ENCODE measurements at places on chromosomes 3 and 15.

DNA sequence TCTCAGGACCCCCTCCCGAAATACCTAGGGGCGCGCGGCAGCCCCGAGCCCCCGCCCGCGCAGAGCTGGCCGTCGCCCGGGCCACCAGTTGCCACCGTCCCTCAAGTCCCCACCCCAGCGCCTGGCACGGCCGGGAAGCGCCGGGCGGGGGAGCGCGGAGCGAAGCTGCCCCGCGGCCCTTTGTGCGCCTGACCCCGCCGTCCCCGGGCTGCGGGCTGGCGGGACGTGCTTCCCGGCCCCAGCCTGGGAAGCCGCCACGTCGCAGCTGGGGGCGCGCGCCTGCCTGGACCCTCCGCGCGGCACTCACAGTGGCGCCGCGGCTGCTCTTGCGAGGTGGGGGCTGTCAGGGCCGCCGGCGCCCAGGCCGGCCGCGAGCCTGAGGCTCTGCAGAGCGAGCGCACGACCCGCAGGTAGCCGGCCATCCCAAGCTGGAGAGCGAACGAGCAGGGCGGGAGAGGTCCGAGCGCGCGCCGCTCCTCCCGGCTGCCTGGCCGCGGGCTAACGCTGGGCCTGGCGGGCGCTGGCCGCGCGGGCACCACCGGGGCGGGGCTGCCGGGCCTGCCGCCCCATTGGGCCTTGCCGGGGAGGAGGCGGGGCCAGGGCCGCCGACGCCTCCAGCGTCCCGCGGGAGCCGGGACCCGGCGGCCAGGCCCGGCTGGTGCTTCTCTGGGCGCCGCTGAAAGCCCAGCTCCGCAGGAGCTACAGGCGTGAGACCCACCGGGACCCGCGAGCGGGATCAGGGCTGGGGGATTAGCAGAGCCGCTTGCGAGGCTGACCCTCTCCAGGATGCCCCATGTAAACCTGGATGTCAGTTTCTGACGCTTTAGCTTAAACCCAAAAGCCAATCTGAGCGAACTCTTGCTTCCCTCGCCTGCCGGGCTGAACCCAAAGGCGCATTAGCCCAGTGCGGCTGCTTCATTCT is at the start of gene IDH2:
TSS of gene IDH2 (minus strand) at position 500 of the 922 bp plus-strand sequence. CDS start at position 422, 78 bp downstream.
- DNase-seq, result peak; percentile 65

DNA sequence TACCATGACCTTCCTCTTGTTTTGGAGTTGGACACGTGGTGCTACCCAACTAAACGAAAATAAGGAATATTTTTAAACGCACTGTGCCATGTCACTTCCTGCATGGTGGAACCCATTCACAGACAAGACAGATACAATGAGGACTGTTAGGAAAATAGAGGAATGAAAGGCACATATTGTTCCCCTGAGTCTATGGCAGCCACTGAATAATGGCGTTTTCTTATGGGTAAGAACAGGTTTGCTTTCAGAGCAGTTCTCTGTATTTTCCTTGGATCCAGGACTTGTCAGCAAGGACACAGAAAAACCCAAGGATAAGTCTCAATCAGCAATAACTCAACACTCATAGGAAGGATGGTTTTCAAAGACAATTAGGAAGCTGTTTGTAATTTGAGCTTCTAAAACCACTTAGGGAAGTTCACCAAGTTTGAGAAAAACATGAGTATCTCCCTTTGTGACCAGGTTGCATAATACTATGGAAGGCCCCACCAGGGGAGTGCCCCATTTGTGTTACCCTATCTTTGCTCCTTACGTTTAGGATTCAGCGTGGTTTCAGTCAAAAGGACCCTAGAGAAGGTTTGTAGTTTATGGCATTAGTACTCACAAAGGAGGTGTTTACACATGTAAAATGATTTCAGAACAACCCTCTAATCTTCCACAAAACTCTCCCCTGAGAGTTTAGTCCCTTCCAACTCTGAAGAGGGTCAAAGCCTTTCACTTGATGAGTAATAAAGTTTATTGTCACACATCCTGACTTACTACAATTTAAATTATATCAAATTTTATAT is 487.2 kb upstream of the ATP11B start:
- DNase-seq, result no peak

DNA sequence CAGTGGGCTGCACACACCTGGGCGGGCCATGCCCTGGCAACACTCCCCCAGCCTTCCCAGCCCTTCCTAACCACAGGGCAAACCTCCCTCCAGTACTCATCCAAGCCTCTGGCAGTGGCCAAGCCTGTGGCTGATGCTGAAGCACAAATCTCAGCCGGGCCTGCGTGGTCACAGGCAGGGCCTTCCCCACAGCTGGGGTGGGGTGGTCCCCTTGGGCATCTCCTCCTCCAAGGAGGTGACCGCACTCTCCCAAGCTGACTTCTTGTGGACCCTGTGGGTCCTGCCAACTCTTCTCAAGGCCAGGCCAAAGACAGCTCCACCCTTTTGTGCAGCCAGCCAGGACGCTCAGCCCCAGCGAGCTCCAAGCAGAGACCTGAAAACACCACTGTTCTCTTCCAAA is 21.4 kb downstream of the GRAMD2A start:
- DNase-seq, result no peak

- DNase-seq, result no peak
These were observed 8.8 kb upstream of the CPOX start for GRCh38 chr3:98602078-98602678.

GRCh38 chr15:77369168-77369567 is 50.7 kb downstream of the PEAK1 start:
- DNase-seq, result no peak

DNA sequence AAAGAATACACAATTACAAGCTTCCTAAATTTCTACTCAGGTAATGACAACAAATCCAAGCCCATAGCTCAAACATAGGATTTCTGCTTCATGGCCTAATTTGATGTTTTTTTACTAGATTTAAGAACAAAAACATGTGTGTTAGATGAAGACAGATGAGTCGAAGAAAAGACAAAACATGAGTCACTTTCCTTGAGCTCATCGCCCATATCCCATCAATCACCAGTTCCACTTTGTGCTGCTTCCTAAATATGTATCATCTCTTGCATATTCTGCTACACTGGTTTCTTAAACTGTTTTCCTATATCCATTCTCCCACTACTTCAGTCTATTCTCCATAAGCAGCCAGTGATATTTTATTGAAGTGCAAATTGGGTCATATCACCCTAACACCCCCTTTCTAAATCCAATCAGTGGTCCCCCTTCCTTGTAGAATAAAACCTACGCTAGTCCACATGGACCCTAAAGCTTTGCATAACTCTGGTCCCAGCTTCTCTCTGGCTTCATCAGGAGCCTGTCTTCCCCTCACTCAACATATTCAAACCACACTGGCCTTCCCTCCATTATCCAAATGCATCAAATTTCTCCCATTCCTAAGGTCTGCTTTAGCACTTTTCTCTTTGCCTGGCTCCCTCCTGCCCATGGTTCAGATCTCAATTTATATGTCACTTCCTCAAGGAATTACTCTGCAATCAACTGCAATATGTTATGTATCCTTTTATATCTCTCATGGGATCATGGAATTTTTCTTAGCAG is 1033.9 kb downstream of the FHIT start:
- DNase-seq, result no peak

GRCh38 chr3:134650431-134651346 is at the start of gene KY:
Gene KY, minus strand, starts transcription at chr3:134651022. Its CDS starts 62 bp downstream, at chr3:134650960.
- no peak for DNase-seq

GRCh38 chr15:75313116-75313845 is 22.6 kb upstream of the COMMD4 start:
- DNase-seq, result no peak

GRCh38 chr3:45841420-45841756 is 531 bp downstream of the LZTFL1 start:
- peak; percentile 1 for DNase-seq

DNA sequence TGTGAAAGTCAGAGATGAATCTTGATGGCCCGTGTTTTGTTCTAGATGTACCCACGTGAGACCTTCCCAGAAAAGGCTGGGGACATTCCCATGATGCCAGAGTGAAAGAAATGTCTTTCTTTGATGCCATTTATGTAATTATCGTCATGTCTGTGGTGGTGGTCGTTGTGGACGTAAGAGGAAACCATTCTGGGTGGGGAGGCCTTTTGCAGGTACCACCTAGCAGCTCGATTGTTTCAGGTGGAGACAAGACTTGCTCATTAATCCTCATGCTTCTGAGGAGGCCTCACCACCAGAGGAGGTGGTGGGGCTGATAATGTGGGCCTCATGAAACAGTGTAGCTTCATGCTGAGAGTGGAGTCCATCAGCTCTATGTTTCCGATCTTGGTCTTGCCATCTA is 58.1 kb upstream of the USP3 start:
- no peak for DNase-seq

- DNase-seq, result no peak
These were observed 960 bp downstream of the THBS1 start for GRCh38 chr15:39581793-39582285.

DNA sequence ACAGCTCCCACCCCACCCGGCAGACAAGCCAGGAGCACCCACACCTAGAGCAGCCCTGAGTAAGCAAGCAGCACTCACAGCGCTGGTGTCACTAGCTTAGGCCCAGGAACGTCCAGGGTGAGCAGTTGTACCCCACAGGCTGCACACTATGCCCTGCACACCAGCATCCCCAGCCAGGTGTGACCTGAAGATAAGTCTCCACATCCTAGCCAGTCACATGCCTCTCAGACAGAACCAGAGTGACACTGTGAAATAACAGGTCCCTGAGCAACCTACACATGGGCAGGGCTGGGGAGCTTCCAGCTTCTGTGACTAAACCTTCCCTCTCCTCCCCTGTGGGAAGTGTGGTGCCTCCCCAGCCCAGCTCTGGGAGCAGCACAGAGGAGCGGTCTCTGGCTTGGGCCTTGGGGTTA is 253.6 kb downstream of the UACA start:
- no peak for DNase-seq

GRCh38 chr15:70851889-70852288 is 2.1 kb downstream of the LARP6 start:
- no peak for DNase-seq

- no peak for DNase-seq
These were observed 1.3 kb upstream of the IL16 start for GRCh38 chr15:81195339-81195864.

- no peak for DNase-seq
These were observed 18.9 kb upstream of the CSPG4 start for GRCh38 chr15:75731248-75732151.

GRCh38 chr3:186320862-186321568 is 41.0 kb downstream of the DGKG start:
- DNase-seq, result no peak

- no peak for DNase-seq
These were observed 97.8 kb downstream of the IGSF11 start for GRCh38 chr3:118936811-118937210.

GRCh38 chr3:194281766-194282165 is 69.4 kb downstream of the CPN2 start:
- DNase-seq, result no peak

- DNase-seq, result peak; percentile 64
These were observed at the start of gene ZMYND10 for GRCh38 chr3:50345586-50346234. Gene ZMYND10, minus strand, starts transcription at chr3:50345732. Its CDS starts 153 bp downstream, at chr3:50345579.

DNA sequence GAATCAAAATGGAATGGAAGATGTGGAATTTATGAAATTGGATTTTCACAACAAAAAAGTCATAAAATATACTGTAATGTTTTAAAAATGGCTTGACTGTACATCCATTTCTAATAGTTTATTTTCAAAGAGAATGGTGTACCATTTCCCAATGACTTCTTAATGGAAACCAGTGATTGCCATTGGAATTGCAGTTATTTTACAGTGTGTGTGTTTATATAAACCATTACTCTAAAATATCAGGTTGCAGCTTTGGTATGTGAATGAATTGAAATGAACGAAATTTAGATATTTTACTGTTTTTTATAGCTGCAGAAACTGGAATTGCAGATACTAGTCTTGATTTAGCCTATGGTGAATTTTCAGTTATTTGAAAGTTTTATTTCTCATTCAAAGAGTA is 165.6 kb downstream of the UBE2E2 start:
- DNase-seq, result no peak

DNA sequence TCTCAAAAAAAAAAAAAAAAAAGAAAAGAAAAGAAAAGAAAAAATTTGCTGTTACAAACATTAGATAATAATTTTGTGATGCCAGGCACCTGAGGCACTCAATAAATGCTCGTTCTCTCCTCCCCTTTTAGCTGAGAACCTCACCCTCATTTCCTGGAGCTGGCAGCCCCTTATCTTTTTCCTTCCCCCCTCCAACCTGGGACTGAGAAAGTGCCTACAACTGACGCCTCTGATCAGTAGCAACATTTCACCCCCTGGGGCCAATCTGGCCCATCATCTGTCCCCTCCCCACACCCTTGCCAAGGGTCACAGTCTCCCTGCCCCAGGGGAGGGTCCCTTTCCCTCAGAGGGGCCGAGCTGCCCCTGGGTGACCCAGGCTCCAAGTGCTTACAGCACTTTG is 12.6 kb upstream of the RNU6-1 start:
- DNase-seq, result no peak

- DNase-seq, result no peak
These were observed 49.0 kb upstream of the EPHA3 start for GRCh38 chr3:89058371-89058770.
